ENCODE measurements at places on chromosomes 16 and 17.
A peak's percentile ranks its signal among the peaks of the same experiment; 100 is the strongest.

- DNase-seq, result no peak
Measured at GRCh38 chr17:4309897-4310296, 46.1 kb upstream of the ANKFY1 start.

- DNase-seq, result no peak
Measured at GRCh38 chr17:73203788-73204479, 11.1 kb downstream of the COG1 start.

- DNase-seq, result no peak
Measured at GRCh38 chr16:80994451-80994850, 12.2 kb downstream of the CMC2 start.

DNA sequence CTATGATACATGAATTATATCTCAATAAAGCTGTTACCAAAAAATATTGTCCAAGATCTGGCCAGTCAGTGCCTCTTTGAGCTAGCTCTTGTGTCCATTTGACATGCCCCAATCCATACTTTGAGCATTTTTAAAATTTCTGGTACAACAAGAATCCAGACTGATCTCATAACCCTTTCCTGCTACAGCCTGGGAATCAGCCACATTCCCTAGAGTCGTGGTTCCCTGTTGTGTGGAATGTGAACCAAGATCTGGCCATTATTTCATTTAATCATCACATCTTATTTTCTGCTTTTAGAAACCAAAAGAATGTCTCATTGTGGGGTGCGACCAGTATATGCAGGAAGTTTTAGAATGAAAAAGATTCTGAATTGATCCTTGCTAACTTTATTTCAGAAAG is 34.3 kb upstream of the RPRML start:
- no peak for DNase-seq

GRCh38 chr16:29860218-29860617 is 2.8 kb downstream of the CDIPT start:
- no peak for DNase-seq

GRCh38 chr16:24216961-24217360 is 39.2 kb upstream of the CACNG3 start:
- no peak for DNase-seq

- DNase-seq, result no peak
Measured at GRCh38 chr16:77788181-77789084, at the start of gene VAT1L. TSS of gene VAT1L (plus strand) at chr16:77788564. CDS start at chr16:77788683, 119 bp downstream.

DNA sequence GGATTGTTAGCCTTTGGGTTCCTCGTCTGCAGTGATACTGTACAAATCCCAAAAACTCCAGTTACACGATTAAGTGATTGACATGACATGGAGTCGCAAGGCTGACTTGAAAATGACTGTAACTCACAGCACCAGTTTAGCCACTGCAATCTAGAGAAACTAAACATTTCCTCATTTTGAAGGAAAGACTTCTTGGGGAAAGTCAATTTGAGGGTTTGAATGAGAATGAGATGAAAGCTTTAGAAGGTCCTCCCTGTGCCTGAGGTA is 4.8 kb downstream of the BANP start:
- DNase-seq, result peak; percentile 9

DNA sequence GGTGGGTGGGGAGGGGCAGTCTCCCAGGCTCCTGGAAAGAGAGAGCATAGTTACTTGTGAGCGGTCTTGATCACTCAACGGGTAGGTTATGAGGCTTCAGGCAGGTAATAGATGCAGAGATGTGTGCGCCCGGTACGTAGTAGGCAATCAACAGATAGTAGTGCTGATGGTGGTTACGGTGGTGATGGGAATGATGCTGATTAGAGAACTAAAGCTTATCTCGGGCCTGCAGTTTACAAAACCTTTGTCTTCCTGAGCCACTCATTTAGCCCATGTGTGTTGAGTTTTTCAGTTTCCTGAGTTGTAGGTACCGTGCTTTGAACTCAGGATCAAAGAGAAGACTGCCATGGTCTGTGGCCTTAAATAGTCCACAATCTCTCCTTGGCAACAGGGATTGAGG is 401.0 kb downstream of the SNX29 start:
- DNase-seq, result no peak

Data from AML-193 (cell line).